Naive thymus-derived CD8-positive, alpha-beta T cell (primary cell): ENCODE measurements at places on chromosomes 7 and 10. TPM values are rescaled to one million over a fixed set of nuclear protein-coding genes. Genes with fewer than 3 reads are reported as not detected.

GRCh38 chr10:77819210-77820112, 107.1 kb downstream of the DLG5 start:
- DNase-seq = no peak

The HOXA13 gene
- total RNA-seq = not detected

The WDR91 gene
- 39.0 TPM for total RNA-seq

- DNase-seq = no peak
These were observed 793 bp downstream of the FOXL3 start for GRCh38 chr7:290554-291372.

The ADAM8 gene
- total RNA-seq = 9.4 TPM

DNA sequence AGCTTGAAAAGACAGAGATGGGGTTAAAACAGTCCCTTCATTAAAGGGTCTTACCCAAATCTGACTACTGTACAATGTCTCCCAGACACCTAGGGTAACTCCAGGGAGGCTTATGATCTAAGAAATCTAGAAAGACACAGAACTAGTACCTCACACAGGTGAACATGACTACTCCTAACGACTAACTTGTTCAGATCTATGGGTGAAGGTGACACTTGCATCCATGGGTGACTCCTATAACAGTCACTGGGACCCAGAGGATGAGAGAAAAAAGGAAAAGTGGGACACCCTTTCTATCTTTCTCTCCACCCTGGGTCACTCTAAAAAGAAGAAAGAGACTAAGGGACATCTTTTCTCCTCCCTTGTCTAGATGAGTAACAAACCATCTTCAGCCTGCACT, 19.2 kb downstream of the AKR1C8 start:
- no peak for DNase-seq

DNA sequence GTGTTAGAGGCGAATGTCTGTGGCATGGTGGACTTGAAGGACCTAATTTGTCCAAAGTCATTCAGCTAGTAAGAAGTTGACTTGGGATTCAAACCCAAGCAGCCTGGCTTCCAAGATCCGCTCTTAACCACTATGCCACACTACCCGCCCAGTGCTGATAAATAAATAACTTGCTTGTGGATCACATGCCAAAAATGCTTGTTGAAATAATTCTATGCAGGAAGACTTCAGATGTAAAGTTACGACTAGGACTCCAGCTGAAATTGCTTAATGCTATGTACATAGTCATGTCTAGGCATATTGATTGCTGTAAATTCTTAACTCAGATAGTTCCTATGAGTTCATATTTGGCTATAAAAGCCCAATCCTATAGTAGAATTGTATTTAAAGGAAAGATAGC, 76.0 kb downstream of the PLXDC2 start:
- DNase-seq = no peak

The TMEM184A gene
- total RNA-seq = not detected

GRCh38 chr7:62361-63116, 129.8 kb upstream of the FAM20C start:
- no peak for DNase-seq
